ENCODE measurements at places on chromosomes 4 and X.

DNA sequence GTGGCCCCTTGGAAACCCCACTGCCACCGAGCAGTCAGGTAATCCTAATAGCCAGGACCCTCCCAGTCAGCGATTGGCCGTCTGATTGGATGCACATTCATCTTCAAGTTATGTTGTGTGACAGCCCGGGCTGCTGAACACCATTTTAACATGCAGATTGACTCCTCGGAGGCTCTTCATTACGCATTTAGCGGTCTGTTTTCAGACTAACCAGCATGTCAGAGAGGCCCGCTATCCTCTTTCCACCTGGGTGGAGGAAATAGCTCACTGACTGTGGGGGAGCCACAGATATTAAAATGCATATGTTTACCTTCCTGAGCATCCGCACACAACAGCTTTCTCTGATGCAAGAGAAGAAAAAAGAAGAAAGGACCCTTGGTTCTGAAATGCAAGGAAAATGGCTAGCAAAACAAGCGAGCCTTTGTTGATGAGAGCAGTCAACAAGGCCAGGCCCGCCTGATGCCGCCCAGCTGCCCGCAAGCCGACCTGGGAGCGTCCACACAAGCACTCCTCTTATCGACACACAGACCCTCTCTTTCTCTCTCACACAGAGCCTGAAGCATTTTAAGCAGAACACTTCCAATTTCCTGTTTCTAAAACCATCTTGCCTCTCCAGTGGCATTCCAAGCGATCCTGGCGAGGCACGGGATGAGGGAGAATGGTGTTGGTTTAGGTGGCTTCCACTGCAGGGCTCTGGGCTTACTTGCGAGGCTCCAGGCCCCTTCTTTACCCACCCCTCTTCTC is 118.3 kb downstream of the MGST2 start:
- no peak for DNase-seq

GRCh38 chr4:74379912-74380311 is 15.0 kb downstream of the EREG start:
- no peak for DNase-seq

DNA sequence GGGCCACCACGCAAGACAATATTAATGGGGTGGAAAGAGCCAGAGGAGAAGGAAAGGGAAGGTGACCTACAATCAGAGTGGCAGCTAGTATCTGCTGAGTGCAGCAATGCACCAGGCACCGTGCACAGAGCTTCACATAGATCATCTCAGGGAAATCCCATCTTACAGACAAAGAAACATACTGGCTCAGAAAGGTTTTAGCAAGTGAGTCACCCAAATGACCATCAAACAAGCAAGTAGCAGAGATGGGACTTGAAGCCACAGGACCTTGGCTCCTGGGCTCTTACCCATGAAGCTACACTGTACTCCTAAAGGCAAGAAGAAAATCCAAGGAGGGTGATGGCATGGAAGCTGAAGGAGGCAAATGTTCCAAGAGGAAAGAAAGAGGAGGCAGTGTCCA is 6.8 kb downstream of the ANXA5 start:
- DNase-seq: no peak

GRCh38 chrX:9291629-9292028 is 173.2 kb upstream of the TBL1X start:
- DNase-seq: no peak

GRCh38 chrX:30831082-30831481 is 58.0 kb downstream of the TAB3 start:
- DNase-seq: no peak

- no peak for DNase-seq
These were observed 1.1 kb upstream of the SLBP start for GRCh38 chr4:1713003-1713851.

DNA sequence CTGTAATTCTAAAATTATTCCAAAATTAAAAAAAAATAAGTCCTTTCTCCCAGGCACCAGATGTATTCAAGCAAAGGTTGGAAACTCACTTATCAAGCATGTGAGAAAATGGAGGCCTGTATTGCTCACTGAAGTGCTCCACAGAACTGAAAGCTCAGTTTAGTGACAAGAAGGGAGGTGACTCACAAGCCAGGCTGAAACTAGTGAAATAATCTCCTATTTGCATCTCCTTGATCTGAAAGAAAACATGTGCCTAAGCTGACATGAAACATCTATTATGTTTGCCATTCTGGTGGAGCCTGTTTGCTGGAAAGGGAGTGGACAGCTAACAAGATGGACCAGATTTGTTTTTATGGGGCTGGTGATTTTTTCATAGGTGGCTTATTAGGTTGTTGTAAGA is 54.0 kb upstream of the AMELX start:
- DNase-seq: no peak

DNA sequence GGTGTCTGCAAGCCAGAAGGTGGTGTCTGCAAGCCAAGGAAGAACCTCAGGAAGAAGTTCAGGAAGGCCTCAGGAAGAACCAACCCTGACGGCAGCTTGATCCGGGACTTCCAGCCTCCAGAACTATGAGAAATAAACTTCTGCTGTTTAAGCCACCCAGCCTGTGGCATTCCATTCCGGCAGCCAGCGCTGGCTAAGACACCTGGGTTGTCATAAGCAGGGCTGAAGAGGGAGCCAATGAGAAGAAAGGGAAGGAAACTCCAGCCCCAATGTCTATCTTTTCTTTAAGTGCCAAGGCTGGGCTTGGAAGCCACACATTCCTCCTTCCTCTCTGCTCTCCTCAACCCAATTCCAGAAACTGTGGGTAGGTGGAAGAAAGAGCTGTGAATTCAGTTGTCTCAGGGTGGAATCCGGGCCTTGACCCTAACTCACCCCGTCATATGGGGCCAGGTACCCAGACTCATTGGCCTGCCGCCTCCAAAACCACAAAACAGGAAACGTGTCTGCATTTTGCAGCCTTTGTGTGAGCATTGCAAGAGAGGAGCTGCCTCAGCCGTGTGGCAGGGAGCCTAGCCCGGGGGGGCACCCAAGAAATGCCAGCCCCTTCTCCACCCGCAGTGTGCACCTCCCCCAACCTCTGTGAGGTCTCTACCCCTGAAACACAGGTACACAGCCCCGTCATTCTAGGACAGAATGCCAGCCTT is 26.8 kb downstream of the CRMP1 start:
- DNase-seq: no peak

- DNase-seq: no peak
These were observed 48.9 kb upstream of the MTNR1A start for GRCh38 chr4:186604124-186604807.

- no peak for DNase-seq
These were observed 808 bp downstream of the THAP6 start for GRCh38 chr4:75514949-75515612.

GRCh38 chr4:166091912-166092510 is 219.0 kb downstream of the TLL1 start:
- no peak for DNase-seq

GRCh38 chrX:55007656-55008055 is 7.5 kb downstream of the APEX2 start:
- no peak for DNase-seq

DNA sequence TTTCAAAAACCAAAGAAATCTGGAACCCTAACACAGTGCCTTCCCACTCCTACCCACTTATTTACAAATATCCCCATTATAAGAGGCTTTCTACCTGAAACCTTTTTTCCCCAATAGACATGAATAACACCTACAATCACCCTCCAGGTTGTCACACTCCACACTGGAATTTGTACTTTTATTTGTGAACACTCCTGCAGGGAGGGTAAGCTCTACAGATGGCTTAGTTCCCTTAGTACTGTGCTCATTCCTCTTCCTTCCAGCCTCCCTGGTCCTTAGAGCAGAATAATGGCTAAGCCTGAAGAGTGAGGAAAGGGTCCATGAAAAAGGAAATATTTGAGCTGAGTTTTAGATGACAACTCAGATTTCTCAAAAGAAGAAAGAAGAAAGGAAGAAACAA is 22.2 kb upstream of the SULT1E1 start:
- DNase-seq: no peak

GRCh38 chr4:40530961-40531635 is 98.6 kb downstream of the RBM47 start:
- DNase-seq: no peak

- DNase-seq: no peak
These were observed 587.5 kb upstream of the LCORL start for GRCh38 chr4:18608908-18609533.

DNA sequence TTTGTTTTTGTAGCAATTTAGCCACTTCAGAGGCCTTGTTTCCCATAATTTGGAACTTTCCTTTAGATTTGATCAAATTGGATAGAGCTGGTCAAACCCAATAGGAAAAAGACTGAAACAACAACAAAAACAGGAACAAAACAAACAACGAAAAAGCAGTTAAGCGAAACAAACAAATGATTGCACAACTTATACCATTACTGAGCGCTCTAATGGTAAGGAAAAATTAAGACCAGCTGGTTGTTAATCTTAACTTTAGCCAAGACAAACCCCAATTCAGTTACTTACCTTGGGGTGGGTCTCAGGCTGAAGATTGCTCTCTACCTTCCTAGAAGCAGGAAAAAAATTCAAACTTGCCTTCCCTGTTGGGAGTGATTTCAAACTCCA is 38.3 kb downstream of the SPCS3 start:
- DNase-seq: no peak

GRCh38 chr4:21979196-21979595 is 30.6 kb upstream of the KCNIP4 start:
- DNase-seq: no peak

DNA sequence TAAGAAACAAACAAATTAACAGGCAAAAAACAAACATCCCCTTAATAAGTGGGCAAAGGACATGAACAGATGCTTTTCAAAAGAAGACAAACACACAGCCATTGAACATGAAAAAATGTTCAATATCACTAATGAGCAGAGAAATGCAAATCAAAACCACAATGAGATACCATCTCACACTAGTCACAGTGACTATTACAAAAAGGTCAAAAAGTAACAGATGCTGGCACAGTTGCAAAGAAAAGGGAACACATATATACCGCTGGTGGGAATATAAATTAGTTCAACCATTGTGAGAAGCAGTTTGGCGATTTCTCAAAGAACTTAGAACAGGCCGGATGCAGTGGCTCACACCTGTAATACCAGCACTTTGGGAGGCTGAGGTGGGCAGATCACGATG is 146.1 kb upstream of the NEIL3 start:
- DNase-seq: no peak

DNA sequence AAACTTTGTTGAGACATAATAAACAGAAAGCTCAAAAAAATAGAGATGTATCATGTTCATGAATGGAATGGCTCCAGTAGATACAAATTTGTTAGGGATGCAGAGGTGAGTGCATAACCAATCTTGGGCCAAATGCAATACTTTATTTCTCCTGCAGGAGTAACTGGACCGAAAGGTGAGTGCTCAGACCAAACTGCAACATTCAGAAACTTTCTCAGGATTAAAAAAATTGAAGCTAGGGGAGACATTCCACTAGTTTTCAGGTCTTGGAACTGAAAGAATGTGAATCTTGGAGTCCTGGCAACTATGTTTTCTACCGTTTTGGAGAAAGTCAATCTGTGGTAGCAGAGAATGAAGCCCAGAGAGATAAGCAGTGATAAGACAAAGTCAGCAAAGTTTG is 21.2 kb upstream of the LCORL start:
- DNase-seq: no peak

DNA sequence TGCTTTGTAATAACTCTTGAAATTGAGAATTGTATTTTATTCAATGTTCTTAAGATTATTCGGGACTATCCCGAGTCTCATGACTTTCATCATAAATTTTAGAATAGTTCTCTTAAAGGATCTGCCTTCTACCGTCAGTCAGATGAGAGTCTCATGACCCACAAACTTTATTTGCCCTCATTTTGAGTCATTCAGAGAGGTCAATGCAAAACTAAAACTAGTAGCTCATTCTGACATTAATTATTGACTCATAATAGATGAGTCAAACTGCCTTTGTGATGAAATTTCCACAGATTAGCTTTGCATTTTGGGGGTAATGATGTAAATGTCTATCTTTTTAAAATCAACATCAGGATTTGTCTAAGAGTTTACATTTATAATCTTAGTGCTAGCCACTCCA is 1527.3 kb downstream of the TECRL start:
- no peak for DNase-seq

DNA sequence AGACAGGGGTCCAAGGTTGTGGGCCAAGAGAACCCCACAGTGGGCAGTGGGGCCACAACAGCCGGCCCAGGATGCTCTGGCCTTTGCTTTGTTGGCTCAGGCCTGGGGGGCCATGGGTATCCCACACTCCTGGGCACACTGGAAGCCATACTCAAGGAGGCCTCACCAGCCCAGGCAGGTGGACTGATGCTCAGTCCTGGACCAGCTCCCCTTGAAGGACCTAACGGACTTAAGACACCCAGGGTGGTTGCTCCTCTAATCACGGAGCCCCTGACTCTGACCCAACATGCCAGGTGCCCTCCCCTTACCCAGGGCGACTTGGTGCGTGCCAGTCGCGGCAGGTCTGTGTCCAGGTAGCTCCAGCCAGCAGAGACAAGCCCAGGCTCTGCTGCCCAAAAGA is 50.8 kb downstream of the ZFYVE28 start:
- no peak for DNase-seq

DNA sequence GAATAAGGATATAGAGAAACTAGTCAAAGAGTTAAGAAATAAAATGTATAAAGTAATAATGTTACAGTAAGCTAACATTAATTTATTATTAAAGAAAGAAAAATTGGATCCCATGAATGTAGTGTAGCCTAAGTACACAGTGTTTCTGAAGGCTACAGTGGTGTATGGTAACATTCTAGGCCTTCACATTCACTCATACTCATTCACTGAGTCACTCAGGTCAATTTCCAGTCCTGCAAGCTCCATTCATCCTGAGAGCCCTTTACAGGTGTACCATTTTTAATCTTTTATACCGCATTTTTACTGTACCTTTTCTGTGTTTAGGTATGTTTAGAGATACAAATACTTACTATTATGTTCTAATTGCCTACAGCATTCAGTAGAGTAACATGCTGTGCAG is 120.6 kb upstream of the AGA start:
- DNase-seq: no peak

DNA sequence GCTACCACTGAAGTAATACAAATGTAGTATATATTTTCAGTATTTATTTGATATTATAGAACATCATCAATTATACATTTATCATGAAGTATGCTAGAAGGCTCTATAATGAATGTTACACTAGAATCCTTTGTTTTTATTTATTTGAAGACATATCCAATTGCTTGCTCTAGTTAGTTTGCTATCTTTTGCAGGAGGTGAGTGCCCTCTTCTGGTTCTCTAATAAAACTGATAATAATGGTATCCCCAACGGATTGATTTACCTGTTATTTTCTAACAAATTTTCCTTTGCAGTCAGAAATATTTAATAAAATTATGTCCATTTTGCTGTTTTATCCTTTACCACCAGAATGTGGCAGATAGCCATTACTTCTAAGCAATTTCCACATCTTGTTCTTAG is 274.3 kb upstream of the TACR3 start:
- no peak for DNase-seq

- no peak for DNase-seq
These were observed 78.4 kb downstream of the KLF8 start for GRCh38 chrX:56310581-56310980.

GRCh38 chr4:20679951-20680350 is 20.3 kb upstream of the PACRGL start:
- DNase-seq: no peak

- no peak for DNase-seq
These were observed 101.5 kb downstream of the MXRA5 start for GRCh38 chrX:3244955-3245354.

GRCh38 chrX:40578039-40578695 is 2.6 kb upstream of the ATP6AP2 start:
- no peak for DNase-seq

Measured in stimulated activated CD8-positive, alpha-beta memory T cell treated with anti-CD3 and anti-CD28 coated beads, Interleukin-15, amount 100 ng/mL, for 4 hours (primary cell).